ENCODE measurements at places on chromosomes 6 and 20. TPM values are rescaled to one million over a fixed set of nuclear protein-coding genes. Genes with fewer than 3 reads are reported as not detected.

Gene IER3
- 350 TPM for total RNA-seq

Gene C20orf204
- total RNA-seq = 1.1 TPM

Gene TUBB
- total RNA-seq = 1,353 TPM

Gene EDN3
- not detected for total RNA-seq

Gene HSPA1L
- 0.80 TPM for total RNA-seq

Gene OR2H1
- total RNA-seq = not detected

Gene SLC32A1
- not detected for total RNA-seq

Gene GATA5
- total RNA-seq = not detected

Gene DNAH8
- total RNA-seq = not detected

Gene SLC22A3
- total RNA-seq = 1.8 TPM

Gene PNPLA1
- total RNA-seq = not detected

Gene IL20RA
- 0.27 TPM for total RNA-seq

Gene GRM1
- total RNA-seq = not detected

Gene TXLNB
- total RNA-seq = not detected

Gene PNLDC1
- not detected for total RNA-seq

Gene SLC22A23
- total RNA-seq = 1.5 TPM

Gene BPIFB2
- total RNA-seq = not detected

Gene MOG
- total RNA-seq = not detected

Gene POU5F1
- total RNA-seq = 5.6 TPM

Gene TCF15
- total RNA-seq = 0.18 TPM

Gene HLA-DRA
- total RNA-seq = 0.46 TPM

Gene ZNF334
- total RNA-seq = 0.54 TPM

Gene SLC44A4
- total RNA-seq = not detected

Gene CLVS2
- under 0.01 TPM for total RNA-seq

Gene PACSIN1
- not detected for total RNA-seq

Gene UBR2
- 23.1 TPM for total RNA-seq

Gene GINS1
- total RNA-seq = 37.1 TPM

Gene MLN
- total RNA-seq = not detected

Gene CGA
- total RNA-seq = not detected

Gene HDGFL1
- not detected for total RNA-seq

Gene GGTLC1
- total RNA-seq = not detected

Gene OR2B6
- not detected for total RNA-seq

Gene ADAM33
- not detected for total RNA-seq

Gene RAD21L1
- total RNA-seq = 0.63 TPM

Gene SRSF12
- 0.51 TPM for total RNA-seq

Gene TNF
- total RNA-seq = 4.0 TPM

All from Daoy (cell line).